Fibroblast of skin of right biceps (primary cell): ENCODE measurements at places on chromosomes 1 and 21.

GRCh38 chr1:24441996-24442668, 26.5 kb downstream of the NIPAL3 start:
- no peak for DNase-seq

- DNase-seq = peak; percentile 99
Measured at GRCh38 chr1:161706482-161707347, at the start of gene FCRLA. Gene FCRLA, plus strand, starts transcription at chr1:161707229. Its CDS starts 36 bp downstream, at chr1:161707265.

- peak; percentile 31 for DNase-seq
Measured at GRCh38 chr21:38660333-38661196, 145.2 kb upstream of the ETS2 start.

DNA sequence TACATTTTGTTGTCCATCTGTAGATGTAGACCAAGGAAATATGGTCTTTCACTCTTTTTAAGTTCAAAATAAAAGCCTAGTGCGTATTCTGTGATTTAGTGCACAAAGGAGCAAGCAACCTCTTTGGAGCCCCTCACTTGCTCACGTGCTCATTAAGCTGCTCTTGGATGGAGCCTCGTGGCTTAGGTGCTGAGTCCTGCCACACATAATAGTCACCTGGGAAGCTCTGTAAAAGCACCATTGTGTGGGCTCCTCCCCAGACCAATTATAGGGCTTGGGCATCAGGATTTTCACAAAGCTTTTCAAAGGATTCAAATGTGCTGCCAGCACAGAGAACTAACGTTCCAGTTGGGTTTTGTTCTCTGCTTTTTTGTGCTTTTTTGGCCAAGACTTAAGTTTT, 85.0 kb downstream of the PCP4 start:
- DNase-seq = no peak

DNA sequence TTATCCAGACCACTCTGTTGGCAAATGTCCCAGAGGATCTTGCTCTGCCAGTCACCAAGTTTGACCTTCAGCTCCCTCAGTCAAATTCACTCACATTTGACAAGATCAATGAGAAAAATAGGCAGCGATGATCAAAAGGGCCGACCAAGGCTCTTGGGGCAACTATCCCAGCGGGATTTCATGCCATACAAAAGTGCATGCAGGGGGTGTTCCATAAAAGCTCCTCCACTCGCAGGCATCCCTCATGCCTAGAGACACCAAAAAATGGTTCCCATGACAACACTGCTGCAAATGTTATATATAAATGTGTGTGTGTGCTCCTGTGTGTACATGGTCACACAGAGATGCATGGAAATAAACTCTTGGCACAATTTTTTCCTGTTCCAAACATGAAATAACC, 16.2 kb upstream of the EIF4G3 start:
- DNase-seq = no peak

DNA sequence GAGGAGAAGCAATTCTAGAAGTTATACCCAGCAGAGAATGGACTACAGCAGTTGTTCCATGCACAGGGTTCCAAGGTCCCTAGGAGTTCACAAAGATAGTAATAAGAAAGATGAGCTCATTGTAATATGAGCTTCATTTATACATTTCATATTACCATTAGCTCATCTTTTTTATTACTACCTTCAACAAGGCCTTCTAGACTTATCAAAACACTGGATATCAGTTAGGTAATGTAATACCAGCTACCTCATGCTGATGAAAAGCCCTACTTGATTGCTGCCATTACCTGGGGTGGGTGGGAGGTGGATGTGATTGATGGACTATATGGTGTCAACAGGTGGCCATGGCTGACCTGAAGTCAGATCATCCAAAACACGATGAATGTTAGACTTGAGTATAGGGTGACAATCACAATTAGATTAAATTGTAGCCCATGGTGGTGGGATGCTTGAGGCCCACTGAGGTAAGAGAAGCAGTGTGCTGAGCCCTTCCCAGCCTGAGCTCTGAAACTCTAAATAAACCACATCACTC, 34.1 kb downstream of the SPATA46 start:
- no peak for DNase-seq

DNA sequence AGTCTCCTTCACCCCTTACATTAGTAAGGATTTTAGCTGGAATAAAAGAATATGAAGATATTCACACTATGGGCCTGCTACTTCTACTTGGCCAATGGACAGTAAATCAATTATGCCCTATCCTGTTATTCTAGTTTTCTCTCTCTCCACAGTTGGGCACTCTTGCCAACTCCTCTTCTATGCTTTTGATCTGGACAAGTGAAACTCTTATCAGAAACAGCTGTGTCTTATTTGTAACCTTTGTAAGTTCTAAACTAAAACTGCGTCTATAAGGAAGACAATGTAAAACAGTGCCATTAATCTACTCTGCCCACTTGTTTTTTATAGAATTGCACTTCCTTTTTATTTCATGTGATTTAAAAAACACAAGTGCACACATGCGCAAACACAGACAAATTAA, 244.0 kb upstream of the DMRTA2 start:
- no peak for DNase-seq

- DNase-seq = peak; percentile 91
Measured at GRCh38 chr1:12447307-12447706, 170.7 kb downstream of the DHRS3 start.

- no peak for DNase-seq
Measured at GRCh38 chr1:201253411-201253810, 29.9 kb upstream of the PKP1 start.

- DNase-seq = no peak
Measured at GRCh38 chr1:244376126-244376525, 75.6 kb downstream of the ADSS2 start.

GRCh38 chr1:41411229-41411628, 50.0 kb downstream of the FOXO6 start:
- DNase-seq = no peak

DNA sequence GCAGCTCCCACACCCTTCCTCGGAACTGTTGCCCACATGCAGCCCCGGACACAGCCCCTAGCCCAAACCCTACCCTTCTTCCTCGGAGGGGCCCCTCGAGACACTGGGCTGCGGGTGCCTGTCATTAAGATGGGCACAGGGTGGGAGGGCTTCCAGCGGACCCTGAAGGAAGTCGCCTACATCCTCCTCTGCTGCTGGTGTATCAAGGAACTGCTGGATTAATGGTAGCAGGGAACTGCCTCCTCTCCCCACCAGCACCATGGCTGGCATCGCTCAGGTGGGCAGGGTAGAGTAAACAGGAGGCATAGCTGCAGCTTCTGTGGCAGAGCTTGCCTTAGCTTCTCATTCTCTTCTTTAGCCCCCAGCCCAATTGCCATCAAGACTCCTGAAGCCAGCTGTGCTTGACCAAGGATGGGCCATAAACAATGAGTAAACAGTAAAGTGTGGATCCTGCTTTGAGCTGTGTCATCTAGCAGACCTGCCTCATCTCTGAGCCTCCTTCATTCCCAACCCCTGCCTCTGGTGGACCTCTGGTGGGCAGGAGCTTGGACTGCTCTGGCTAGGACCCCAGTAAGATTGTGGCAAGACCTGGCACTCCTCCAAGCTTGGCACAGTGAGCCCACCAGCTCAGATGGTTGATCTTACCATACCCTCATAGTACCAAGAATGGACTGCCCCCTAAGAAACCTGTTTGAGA, at the start of gene LENEP:
Gene LENEP (plus strand): TSS at position 15 of the 697 bp plus-strand sequence. CDS start 22 bp downstream, at position 37.
- no peak for DNase-seq

- DNase-seq = peak; percentile 60
Measured at GRCh38 chr1:23558140-23558871, 995 bp downstream of the ID3 start.

DNA sequence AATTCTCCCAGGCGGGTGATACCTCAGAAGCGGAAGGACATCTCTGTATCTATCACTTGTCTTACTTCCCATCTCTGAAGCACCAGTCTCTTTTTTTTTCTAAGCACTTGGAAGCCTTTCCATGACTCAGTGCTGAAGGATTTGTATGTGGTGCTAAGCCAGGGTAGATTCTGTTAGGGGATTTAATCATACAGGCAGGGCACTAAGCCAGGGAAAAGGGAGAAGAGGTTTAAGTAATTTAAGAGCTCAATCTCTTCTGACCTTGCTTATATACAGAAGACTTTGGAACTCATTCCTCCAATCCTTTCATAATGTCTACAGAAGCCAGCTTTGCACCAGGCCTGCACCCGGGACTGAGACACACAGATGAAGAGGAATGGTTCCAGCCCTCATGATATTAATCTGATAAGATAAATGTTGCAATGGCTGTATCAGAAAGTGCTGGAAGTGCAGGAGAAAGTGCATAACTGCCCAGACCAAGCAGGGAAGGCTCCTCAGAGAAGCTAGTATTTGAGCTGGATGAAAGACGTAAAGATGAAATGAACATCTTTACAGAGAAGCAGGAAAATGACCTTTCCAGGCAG, 11.0 kb downstream of the FAM163A start:
- DNase-seq = peak; percentile 82
